BJ (cell line): ENCODE measurements at places on chromosomes 2 and 18.

- no peak for DNase-seq
Measured at GRCh38 chr2:177391822-177392372, 676 bp upstream of the AGPS start.

DNA sequence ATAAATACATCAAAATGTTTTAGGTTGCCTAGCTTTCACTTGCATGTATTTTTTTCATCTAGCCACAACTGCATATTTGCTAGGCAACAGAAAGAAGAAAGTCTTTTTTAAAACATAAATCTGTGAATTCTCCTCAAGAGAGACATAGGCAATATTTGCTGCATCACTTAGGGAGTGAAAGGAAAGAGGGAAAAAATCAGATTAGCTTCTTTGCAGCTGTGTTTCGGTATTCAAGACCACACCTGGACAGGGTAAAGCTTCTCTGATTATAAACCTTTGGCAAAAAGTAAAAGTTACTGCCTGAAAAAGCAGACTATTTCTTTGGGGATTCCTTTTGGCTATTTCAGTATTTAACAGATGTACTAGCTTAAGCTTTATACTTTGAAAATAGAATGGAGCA, 280.9 kb upstream of the ZSWIM2 start:
- no peak for DNase-seq

- DNase-seq, result no peak
Measured at GRCh38 chr2:60819155-60819862, 62.1 kb upstream of the REL start.

- DNase-seq, result no peak
Measured at GRCh38 chr2:3094999-3095958, 282.3 kb downstream of the EIPR1 start.

GRCh38 chr2:104430852-104431251, 423.1 kb upstream of the POU3F3 start:
- DNase-seq, result no peak

- DNase-seq, result no peak
Measured at GRCh38 chr2:72147303-72147971, at the start of gene CYP26B1. TSS of gene CYP26B1 (minus strand) at chr2:72147862. CDS start at chr2:72147834, 28 bp downstream.

GRCh38 chr2:10598501-10598900, 91.3 kb downstream of the NOL10 start:
- DNase-seq, result no peak

GRCh38 chr18:61865466-61866175, 27.2 kb downstream of the RNF152 start:
- no peak for DNase-seq

GRCh38 chr2:77232909-77233425, 289.2 kb downstream of the LRRTM4 start:
- no peak for DNase-seq

DNA sequence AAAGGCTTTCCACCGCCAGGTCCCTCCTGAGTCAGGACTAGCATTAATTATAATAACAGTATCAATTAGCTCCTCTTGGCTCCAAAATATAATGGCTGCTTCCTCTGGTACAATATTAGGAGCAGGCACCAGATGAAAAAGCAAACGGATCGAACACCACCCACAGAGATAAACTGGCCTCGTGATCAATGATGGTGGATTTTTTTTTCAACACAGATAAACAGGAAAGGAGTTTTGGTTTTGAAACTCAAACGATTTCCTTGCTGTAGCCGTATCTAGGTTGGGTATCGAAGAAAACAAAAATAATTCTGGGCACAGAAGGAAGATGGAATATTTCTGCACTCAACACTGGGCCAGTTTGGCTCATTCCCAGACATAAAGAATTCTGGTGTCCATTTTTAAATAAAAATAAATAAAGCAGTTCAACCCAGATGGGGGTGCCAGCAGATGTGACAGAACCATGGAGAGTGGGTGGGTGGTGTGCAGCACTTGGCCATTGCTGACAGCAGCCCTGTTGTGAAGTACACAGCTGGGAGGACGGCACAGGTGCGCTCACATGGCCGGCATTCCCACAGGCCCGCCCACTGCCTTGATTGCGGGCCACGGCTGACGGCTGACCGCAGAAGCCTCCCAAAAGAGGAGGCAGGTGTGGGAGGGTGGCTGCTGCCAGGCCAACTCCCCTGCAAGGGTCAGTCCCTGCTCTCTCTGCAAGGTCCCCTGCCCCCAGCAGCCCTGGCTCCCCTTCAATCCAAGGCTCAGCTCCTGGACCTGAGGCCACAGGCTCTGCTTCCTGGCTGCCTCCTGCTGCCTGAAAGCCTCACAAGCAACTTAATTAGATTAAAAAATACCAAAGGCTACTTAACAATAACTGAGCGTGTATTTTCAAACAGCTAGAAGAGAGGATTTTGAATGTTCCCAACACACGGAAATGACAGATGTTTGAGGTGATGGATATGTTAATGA, 351.9 kb upstream of the ID2 start:
- no peak for DNase-seq

GRCh38 chr18:11669271-11669947, 19.7 kb upstream of the GNAL start:
- no peak for DNase-seq

GRCh38 chr2:73938718-73939352, 12.2 kb downstream of the DGUOK start:
- peak; percentile 40 for DNase-seq

DNA sequence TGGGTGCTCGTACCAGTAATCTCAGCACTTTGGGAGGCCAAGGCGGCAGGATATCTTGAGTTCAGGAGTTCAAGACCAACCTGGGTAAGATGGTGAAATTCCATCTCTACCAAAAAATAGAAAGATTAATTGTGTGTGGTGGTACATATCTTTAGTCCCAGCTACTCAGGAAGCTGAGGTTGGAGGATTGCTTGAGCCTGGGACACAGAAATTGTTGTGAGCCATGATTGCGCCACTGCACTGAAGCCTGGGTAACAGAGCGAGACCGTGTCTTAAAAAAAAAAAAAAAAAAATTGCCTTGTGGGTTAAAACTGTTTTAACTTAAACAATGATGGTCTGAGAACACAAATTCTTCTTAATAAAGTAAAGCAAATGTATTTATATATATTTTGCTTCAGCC, 49.6 kb downstream of the ATP9B start:
- DNase-seq, result no peak

DNA sequence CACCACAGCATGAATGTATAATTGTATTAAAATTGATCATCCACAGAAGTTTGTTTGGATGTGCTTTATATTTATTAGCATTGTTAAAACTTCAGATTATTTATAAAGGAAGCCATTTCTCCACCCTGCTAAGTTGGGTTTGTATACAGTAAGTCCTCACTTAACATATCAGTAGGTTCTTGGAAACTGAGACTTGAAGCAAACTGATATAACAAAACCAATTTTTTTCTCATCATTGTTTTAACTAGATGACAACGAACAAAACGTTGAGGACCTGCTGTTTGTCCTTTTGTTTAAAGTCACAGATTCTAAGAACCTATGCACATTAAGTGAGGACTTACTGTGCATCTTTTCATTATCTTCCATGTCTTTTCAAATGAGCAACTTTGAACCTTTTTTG, 17.1 kb downstream of the C2orf69 start:
- DNase-seq, result no peak

GRCh38 chr2:147348931-147349555, 495.8 kb upstream of the ACVR2A start:
- no peak for DNase-seq

- DNase-seq, result no peak
Measured at GRCh38 chr2:3868012-3868805, 164.8 kb downstream of the DCDC2C start.

- DNase-seq, result no peak
Measured at GRCh38 chr2:46451131-46451711, 28.1 kb upstream of the TMEM247 start.

- DNase-seq, result no peak
Measured at GRCh38 chr2:35871672-35872071, 483.9 kb upstream of the CRIM1 start.

- DNase-seq, result no peak
Measured at GRCh38 chr2:151809073-151809383, 19.2 kb downstream of the ARL5A start.

- no peak for DNase-seq
Measured at GRCh38 chr2:71643674-71644357, 190.5 kb downstream of the DYSF start.

GRCh38 chr2:211187602-211188001, 631.2 kb downstream of the CPS1 start:
- no peak for DNase-seq

GRCh38 chr18:58590254-58590653, 38.6 kb downstream of the ALPK2 start:
- DNase-seq, result peak; percentile 84

- DNase-seq, result no peak
Measured at GRCh38 chr2:139916822-139917221, 1136.6 kb upstream of the NXPH2 start.

- no peak for DNase-seq
Measured at GRCh38 chr2:22673529-22673928, 711.5 kb upstream of the KLHL29 start.

- no peak for DNase-seq
Measured at GRCh38 chr2:224369028-224369632, 32.8 kb downstream of the FAM124B start.

DNA sequence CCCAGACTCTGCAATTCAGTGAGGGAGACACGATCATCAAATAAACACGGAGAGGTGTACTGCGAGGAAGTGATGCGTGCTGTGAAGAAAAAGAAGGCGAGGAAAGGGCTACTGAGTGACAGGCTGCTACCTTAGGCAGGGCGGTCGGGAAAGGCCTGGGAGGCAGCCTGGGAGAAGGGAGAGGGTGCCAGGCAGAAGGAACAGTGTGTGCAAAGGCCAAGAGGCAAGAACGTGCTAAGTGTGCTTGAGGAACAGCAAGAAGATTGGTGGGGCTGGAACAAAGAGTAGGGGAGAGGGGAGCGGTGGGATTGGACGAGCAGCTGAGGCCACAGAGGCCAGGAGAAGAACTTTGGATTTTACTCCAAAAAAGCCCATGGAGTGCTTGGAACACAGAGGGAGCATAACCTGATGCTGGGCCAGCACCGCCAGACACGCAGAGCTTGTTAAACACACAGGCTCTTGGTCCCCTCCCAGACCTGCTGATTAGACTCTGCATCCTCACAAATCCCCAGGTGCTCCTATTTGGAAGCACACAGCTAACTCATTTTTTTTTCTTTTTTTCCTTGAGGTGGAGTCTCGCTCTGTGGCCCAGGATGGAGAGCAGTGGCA, 30.4 kb downstream of the SERTAD2 start:
- no peak for DNase-seq

- DNase-seq, result no peak
Measured at GRCh38 chr2:221254299-221254698, 317.8 kb downstream of the EPHA4 start.

GRCh38 chr18:63476668-63477067, at the start of gene SERPINB5:
TSS of gene SERPINB5 (plus strand) at chr18:63476958. CDS start at chr18:63484429, 7,471 bp downstream.
- DNase-seq, result no peak
